Naive thymus-derived CD4-positive, alpha-beta T cell (primary cell): ENCODE measurements at places on chromosomes 7 and 10. TPM values are rescaled to one million over a fixed set of nuclear protein-coding genes. Genes with fewer than 3 reads are reported as not detected.

The GRID2IP gene
- 1.5 TPM for total RNA-seq

The FBXO24 gene
- total RNA-seq, result 0.75 and 1.1 TPM in 2 replicates

The JCAD gene
- total RNA-seq, result 0.28 and 0.56 TPM in 2 replicates

The MDH2 gene
- 74.6 TPM for total RNA-seq

The EBLN1 gene
- total RNA-seq, result not detected

The SLC26A4 gene
- not detected for total RNA-seq

The INHBA gene
- total RNA-seq, result 0.16 TPM

The DPP6 gene
- total RNA-seq, result not detected

The CHAT gene
- not detected in 2 replicates for total RNA-seq

The LIPN gene
- 5.1 TPM for total RNA-seq

GRCh38 chr10:113169853-113170460, 219.9 kb downstream of the TCF7L2 start:
- DNase-seq, result no peak

GRCh38 chr7:12244129-12244528, 33.0 kb downstream of the TMEM106B start:
- DNase-seq, result no peak

DNA sequence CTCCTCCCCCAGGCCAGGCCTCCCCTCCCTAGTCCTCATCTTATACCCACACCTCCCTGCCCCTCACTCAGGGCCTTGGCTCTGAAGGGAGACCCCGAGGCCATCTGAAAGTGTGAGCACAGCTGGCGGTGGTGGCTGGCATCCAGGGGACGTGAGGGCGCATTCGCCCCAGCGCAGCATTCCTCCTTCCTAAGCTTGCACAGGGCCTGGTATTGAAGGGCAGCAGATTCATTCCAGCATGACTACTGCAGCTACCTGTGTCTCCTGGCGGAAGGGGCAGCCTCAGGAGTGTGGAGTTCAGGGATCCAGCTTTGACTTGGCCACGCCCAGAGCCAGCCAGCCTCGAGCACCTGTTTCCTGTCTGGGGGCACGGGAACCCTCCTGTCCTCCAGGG, 72.6 kb downstream of the PARP12 start:
- DNase-seq, result no peak

DNA sequence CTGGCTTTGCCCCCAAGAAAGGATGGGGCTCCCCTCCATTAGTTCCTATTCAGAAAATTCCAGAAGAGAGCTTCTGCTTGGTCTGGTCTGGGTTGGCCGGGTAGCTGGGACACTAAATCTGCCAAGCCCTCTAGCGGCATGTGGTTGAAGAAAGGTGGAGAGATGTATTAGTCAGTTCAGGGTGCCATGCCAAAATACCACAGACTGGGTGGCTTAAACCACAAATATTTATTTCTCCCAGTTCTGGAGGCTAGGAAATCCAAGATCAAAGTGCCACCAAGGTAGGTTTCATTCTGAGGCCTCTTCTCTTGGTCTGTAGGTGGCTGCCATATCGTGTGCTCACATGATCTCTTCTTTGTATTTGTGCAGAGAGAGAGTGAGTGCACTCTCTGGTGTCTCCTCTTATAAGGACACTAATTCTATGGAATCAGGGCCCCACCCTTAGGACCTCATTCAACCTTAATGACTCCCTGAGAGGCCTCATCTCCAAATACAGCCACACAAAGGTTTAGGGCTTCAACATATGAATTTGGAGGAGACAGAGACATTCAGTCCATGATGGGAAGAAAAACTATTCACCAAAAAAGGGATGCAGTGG, 38.7 kb upstream of the MTPAP start:
- no peak for DNase-seq

GRCh38 chr10:3486346-3487065, 298.5 kb downstream of the KLF6 start:
- no peak for DNase-seq

- DNase-seq, result no peak
These were observed 61.5 kb downstream of the INSIG1 start for GRCh38 chr7:155358948-155359712.

DNA sequence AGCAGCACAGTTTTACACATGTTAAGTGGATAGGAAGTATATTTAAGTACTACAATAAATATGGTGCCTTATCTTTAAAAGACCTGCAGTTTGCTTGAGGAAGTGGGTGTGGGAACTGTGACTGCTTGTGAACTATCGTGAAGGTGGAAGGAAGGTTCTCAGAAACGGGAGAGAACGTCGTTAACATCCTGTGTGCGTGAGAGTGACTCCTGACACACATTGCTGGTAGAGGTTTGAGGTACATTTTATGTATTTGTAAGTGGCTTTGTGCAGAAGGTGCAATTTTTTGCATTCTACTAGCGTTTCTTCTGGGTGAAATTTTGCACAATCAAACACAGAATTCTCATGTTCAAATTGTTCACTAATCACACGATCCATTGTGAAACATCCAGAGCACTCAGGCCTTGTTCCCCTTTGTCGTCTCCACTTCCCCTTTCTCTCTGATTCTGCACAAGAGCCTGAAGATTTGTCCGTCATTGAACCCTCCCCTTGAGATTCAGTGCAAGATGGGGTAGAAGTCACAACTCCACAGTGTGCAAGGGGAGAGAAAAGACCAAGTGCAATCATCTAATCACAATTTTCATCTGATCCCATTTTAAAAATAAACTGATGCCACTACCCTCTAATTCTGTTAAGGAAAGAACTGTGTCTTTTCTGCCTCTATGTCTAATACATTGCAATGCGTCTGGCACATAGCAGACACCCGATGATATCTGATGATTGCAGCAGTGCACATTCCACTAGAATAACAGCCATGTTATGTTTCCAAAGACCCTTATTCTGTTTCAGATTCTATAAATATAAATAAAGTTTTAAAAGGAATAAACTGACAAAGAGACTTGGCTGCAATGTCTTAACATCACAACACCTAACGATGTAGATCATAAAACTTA, 279.9 kb downstream of the NEBL start:
- DNase-seq, result no peak

- no peak for DNase-seq
These were observed 3.4 kb downstream of the TRRAP start for GRCh38 chr7:98881561-98882315.

DNA sequence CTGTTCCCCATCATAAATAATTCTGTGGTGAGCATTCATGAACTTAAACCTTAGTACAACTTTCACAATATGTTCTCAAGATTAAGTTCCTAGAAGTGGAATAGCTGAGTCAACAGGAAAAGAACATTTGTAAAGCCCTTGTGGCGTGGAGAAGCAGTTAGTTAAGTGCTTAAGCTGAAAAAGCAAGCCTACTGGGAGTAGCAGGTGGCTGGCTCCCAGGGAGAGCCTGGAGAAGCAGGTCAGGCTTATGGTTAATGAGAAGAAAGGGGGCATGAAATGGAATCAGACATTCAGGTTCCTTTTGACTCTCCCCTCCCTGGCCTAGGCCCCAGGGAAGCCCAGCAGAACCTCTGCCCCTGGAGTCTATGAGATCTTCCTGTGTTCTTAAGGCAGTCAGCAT, 35.3 kb downstream of the VSTM4 start:
- no peak for DNase-seq

DNA sequence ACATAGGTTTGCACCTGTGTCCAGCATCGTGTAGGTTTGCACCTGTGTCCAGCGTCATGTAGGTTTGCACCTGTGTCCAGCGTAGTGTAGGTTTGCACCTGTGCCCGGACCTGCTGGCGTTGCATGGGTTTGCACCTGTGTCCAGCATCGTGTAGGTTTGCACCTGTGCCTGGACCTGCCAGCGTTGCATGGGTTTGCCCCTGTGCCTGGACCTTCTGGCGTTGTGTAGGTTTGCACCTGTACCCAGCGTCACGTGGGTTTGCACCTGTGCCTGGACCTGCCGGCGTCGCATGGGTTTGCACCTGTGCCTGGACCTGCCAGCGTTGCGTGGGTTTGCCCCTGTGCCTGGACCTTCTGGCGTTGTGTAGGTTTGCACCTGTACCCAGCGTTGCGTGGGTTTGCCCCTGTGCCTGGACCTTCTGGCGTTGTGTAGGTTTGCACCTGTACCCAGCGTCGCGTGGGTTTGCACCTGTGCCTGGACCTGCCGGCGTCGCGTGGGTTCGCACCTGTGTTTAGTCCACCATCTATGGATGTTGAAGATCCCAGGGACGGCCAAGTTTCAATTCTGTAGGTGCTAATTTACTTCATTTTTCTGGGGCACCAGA, 158.0 kb downstream of the WDR37 start:
- DNase-seq, result no peak

DNA sequence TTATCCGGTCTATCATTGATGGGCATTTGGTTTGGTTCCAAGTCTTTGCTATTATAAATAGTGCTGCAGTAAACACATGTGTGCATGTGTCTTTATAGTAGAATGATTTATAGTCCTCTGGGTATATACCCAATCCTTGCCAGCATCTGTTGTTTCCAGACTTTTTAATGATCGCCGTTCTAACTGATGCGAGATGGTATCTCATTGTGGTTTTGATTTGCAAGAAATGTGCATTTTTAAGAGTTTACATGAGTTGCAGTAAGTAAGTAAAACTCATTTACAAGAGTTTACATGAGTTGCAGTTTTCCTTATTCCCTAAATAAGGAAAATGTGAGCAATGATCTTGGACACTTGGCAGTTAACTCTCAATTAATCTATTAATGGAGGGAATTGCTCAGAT, 312.1 kb downstream of the LHFPL3 start:
- DNase-seq, result no peak

GRCh38 chr7:80463272-80463920, 48.5 kb downstream of the GNAT3 start:
- no peak for DNase-seq
